ENCODE measurements at places on chromosomes 7 and 10. TPM values are rescaled to one million over a fixed set of nuclear protein-coding genes. Genes with fewer than 3 reads are reported as not detected.

The KLHDC10 gene
- 15.5 TPM for total RNA-seq

The SFRP5 gene
- not detected for total RNA-seq

DNA sequence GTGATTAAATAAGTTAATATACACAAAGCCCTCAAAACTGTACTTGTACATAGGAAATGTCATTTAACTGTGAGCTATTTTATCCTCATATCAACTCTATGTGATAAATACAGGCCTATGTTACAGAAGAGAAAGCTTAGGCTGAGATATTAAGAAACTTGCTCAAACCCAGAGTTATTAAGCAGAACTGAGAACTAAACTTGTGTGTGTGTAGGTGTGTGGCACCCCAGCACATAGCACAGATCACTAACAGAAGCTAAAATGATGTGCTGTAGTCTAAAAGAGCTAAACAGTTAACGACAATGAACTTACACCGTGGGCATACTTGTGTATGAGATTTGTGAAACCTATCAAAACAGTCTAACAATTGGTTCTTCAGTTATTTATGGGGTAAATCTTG is 34.5 kb downstream of the MTPN start:
- DNase-seq, result no peak

- no peak for DNase-seq
Observed at GRCh38 chr10:119448628-119449584, 93.6 kb downstream of the RGS10 start.
